ENCODE measurements at places on chromosomes 7 and 10. TPM values are rescaled to one million over a fixed set of nuclear protein-coding genes. Genes with fewer than 3 reads are reported as not detected.

GRCh38 chr7:88256906-88257305, 37.1 kb upstream of the SRI start:
- no peak for DNase-seq

Gene TSPAN33
- 44.8 TPM for total RNA-seq

- peak; percentile 89 for DNase-seq
Observed at GRCh38 chr7:102404005-102404861, 8.1 kb downstream of the PRKRIP1 start.

Gene SLC16A9
- total RNA-seq = not detected

Gene LIMK1
- 59.7 TPM for total RNA-seq

DNA sequence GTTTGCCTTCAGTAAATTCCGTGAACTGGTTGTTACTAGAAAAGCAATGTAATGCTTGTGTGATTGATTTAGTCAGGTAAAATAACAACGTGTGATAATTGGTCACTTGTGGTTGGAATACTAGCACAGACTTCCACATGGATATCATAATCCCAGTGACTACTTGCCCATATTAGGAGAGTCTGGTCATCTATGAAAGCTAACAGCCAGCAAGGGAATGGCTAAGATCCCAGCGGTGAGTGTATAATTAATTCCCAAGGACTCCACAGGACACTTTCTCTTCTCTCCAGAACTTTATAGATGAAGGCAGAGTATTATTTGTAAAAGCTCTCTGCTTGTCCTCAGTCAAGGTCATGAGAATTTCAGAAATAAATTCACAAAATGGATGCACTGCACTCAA, 662.6 kb upstream of the TEX47 start:
- no peak for DNase-seq

GRCh38 chr10:13182424-13182823, 21.1 kb downstream of the MCM10 start:
- DNase-seq = no peak

DNA sequence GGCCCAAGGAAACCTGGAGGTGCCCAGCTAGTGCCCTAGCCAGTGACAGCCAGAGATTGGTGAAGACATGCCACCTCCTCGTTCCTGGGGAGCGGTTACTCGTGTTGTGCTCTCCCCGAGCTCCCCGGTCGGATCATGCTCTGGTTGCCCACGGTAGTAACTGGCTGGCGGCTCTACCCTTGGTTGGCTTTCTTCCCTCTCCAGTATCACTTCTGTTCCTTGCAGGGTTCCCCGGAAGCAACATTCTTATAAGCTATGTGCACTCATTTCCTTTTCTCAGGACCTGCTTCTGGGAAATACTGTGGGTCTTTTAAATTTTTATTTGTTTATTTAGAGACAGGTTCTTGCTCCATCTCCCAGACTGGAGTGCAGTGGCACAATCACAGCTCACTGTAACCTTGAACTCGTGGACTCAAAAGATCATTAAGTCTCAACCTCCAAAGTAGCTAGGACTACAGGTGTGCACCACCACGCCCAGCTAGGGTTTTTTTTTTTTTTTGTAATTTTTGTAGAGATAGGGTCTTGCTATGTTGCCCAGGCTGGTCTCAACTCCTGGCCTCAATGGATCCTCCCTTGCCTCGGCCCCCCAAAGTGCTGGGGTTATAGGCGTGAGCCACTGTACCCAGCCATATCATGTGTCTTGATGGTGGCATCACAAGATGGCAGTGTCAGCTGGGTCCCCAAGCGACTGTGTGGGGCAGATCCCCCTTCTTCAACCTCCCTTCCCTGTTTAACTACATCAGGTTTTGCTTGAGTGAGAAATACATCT, 6.9 kb upstream of the CALHM1 start:
- DNase-seq = no peak

Gene PLA2G12B
- total RNA-seq = not detected

Gene TET1
- total RNA-seq = 3.4 TPM

Gene SKIDA1
- 0.06 TPM for total RNA-seq

DNA sequence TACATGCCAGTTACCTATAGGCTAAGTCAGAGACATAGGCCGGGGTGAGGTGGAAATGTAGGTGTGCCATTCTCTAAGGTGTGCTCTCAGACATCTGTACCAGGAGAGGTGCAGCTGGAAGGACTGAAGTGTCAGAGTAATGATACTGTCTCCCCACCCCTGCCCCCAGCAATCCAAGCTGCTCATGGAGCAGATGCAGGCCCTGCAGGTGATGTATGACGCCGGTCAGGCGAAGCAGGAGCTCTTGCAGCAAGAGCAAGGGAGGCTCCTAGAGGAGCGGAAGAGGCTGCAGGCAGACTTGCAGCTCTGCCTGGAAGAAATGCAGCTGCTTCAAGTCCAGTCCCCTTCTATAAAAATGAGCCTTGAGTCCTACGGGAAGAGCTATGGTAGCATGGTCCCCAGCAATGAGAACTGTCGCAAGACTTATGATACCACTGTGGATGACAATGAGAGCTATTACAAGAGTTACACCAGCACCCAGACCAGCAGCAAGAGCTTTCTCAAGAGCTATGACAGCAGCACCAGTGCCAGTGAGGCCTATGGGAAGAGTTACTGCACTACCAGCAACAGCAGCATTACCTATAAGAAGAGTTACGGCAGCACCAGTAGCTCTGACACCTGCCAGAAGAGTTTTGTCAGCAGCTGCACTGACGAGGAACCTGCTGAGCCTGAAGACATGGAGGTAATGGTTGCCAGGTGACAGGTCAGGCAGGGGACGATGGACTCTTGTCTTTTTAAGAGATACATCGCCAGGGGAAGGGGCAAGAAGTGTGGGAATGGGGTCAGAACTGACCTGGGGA, 18.4 kb upstream of the FLNC start:
- DNase-seq = no peak

DNA sequence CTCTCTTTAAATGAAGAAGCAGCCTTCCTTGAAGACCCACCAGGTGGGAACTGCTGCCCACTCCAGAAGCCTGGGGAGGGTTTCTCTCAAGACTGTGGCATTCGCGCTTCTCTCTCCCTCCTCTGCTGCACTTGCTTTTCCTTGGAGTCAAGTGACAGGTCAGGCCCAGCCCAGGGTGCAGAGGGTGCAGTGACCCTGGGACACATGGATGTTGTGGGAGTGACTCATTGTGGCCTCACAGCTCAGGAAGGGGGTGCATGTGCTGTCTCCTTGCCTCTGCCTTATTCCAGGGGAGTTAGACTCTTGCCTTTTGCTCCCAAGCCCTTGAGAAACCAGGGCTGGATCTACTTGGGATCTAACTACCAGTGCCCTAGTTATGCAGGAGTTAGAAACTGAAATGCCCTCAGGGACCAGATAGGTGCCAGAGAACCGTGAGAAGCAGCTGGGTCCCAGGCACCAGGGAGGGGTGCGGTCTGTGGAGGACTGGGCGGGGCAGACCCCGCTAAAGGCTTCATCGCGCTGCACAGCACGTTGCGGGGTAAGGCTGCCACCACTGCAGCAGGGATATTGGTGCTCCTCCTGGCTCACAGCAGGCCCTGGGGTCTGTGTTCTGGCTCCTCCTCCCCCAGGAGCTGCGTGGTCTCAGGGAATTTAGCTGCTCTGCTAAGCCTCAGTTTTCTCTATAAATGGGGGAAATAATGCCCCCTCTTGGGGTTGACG, 11.4 kb downstream of the FAM241B start:
- no peak for DNase-seq

GRCh38 chr10:102291221-102291905, 46.0 kb downstream of the GBF1 start:
- no peak for DNase-seq

Gene UCMA
- not detected for total RNA-seq

Data from OCI-LY7 (cell line).